ENCODE measurements at places on chromosomes 13 and 19.

DNA sequence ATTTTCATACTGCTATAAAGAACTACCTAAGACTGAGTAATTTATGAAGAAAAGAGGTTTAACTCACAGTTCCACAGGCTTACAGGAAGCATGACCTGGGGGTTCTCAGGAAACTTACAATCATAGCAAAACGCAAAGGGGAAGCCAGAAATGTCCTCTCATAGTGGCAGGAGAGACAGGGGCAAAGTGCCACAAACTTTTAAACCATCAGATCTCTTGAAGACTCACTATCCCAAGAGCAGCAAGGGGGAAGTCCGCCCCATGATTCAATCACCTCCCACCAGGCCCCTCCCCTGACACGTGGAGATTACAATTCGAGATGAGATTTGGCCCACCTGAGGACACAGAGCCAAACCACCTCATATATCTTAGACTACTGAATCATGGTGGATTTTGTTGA, 198.7 kb downstream of the KCTD12 start:
- DNase-seq, result no peak

DNA sequence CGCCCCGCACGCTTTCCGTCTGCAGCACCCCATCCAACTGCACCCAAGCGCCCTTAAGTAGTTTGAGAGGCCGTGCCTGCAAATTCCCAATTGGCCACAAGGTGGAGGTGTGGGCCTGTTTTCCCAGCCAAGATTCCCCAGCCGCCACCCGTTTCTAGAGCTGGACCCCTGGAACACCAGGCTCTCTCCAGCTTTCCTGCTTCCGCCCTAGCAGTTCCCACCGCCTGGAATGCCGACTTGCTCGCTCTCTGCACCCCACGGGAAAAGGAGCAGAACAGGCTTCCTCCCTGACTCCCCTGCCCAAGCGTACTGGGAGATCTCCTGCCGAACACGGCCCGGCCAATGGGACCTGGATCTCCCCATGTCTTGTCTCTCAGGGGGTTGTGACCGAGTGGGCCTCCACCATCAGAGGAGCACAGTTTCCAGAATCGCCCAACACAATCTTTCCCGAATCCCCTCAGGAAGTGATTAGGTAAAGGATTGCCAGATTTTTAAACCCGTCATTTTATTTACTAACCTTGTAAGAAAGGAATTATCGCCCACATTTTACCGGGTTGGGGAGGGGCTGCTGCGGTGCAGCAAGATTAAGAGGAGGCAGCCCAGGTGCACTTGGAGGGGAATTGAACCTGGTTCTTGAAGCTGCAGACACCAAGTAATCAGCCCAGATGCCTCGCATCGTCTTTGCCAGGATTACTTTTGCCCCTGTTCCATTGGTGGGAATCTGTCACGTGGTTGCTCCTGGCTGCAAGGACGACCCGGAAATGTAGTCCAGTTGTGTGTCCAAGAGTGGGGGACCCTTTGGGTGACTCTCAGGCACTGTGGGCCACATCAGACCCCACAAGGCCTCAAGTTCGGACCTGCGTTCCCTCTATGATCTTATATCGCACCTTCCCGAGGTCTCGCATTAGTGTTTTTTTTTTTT, 3.5 kb upstream of the NAPSA start:
- peak; percentile 82 for DNase-seq

- no peak for DNase-seq
Measured at GRCh38 chr13:30353060-30353459, 45.7 kb upstream of the KATNAL1 start.

- DNase-seq, result no peak
Measured at GRCh38 chr19:44003461-44004009, 778 bp downstream of the ZNF230 start.

DNA sequence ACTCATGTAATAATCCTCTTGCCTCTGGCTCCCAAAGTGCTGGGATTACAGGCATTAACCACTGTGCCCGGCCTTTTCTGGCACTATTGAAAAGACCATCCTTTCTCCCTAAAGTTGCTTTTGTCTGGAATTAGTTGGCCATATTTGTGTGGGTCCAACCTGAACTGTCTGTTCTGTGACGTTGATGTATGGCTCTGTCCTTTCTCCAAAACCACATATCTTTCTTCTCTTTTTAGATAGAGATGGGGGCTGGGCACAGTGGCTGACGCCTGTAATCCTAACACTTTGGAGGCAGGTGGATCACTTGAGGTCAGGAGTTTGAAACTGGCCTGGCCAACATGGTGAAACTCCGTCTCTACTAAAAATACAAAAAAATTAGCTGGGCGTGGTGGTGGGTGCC, 17.9 kb downstream of the DNM2 start:
- no peak for DNase-seq
